SJCRH30 (cell line): ENCODE measurements at places on chromosomes 16 and 17.

GRCh38 chr17:45311760-45312476 is 4.9 kb downstream of the MAP3K14 start:
- DNase-seq: no peak

GRCh38 chr17:59668816-59669215 is 38.4 kb downstream of the PTRH2 start:
- no peak for DNase-seq

GRCh38 chr17:30550512-30551273 is 73.5 kb downstream of the GOSR1 start:
- DNase-seq: peak; percentile 31

- DNase-seq: no peak
Measured at GRCh38 chr16:11391576-11391975, 46.3 kb downstream of the RMI2 start.

DNA sequence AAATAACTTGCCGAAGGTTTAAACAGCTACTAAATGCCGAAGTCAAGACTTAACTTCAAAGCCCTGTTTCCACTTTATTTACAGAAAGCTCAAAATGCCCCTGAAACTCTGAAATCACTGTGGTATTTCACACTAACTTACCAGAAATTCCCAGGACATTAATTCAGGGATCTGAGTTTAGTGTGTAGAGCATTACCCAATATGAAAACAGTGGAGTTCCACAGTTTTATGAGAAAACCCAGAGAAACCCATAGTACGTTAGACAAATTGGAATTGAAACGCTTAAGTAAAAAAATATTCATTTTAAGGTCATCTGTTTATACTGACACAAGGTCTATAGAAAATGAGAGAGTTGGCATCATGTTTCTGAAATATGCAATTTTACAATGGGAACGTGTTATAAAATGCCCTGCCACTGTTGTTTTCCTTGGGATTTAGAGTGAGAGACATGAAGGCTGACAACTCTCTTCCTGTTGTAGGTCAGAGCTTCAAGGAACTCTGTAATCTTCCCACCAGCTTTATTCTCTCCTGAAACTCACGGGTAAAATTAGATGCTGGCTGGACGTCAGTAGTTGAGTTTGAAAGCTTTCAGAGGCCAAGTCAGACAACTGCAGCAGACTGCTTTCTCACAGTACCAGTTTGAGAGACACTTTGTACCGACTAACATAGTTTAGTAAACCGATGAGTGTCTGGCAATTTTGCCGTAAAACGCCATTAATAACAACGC is 139.4 kb upstream of the TBX2 start:
- peak; percentile 39 for DNase-seq

DNA sequence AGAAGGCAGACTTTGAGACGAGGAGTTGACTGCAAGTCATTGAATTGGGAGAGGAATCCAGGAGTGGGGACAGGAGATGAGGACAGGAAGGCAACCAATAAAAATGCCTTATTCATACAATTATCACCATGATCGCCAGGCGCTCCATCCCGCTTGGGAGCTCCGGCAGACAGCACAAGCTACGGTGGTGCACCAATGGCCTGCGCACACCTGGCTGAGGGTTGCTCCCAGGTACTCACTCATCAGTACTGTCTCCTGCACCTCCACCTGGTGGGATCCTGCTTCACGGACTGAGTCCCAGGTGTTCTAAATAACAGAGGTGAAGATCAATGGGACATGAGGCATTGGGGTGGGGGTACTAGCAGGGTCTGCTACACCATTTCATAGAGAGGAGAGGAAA is 160.0 kb upstream of the TNRC6C start:
- no peak for DNase-seq

GRCh38 chr16:49725651-49726050 is 130.3 kb downstream of the ZNF423 start:
- no peak for DNase-seq

DNA sequence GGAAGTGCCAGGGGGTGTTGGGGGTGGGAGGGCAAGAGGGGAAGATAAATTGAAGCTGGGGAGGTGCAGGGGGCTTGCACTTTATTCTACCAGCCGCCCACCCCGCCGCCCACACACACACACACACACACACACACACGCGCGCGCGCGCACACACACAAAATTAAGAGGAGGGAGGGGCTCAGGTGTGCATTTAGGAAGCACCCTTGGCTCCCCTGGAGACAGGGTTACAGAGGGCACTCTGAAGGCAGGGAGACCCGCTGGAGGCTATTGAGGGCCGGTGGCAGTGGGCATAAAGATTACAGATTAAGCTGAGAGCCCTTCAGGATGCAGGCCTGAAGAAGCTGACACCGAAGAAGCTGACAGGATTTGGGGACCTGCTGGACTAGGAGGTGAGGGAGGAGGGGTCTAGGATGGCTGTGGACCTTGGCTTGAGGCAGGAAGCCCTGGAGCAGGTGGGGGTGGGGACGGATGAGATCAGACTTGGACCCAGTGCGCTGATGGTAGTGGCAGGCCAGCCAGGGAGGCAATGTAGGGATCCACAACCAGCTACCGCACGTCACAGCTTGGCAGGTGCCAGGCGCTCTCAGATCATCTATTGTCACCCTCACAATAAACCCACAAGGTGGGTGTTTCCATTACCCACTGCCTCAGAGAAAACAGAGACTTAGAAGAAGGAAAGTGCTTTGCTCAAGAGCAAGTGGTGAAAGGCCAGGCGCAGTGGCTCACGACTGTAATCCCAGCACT is 772 bp upstream of the SAMD14 start:
- DNase-seq: no peak

GRCh38 chr16:24525970-24526559 is 13.3 kb upstream of the RBBP6 start:
- no peak for DNase-seq

DNA sequence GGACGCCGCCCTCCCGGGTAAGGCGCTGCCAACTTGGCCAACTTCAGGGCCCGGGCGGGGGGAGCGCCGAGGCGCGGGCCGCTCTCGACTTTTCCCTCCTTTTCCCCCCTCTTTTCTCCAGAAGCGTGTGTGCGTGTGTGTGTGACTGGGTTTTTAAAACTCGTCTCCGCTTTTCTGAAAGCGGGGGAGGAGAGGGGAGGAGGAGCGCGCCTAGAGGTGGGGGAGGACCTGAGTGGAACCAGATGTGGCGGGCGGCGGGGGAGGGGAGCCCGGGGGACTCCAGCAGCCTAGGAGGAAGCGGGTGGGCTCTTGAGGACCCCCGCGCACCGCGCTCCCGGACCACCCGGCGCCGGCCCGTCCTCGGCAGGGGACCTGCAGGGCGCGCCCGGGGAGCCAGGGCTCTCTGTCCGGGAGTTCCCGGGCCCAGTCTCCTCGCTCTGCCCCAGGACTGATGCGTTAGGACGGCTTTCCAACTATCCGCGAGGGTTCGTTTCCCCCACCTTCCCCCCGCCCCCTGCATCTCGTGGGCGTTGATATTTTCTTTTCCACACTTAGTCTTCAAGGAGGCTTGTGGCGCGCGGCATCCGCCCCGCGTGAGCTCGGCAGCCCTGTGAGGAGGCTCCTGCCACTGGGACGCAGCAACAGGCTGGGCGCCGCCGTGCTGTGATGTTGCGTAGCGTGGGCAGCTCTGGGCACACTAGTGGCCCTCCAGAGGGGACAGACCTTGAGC is 599 bp downstream of the MRC2 start:
- peak; percentile 36 for DNase-seq

DNA sequence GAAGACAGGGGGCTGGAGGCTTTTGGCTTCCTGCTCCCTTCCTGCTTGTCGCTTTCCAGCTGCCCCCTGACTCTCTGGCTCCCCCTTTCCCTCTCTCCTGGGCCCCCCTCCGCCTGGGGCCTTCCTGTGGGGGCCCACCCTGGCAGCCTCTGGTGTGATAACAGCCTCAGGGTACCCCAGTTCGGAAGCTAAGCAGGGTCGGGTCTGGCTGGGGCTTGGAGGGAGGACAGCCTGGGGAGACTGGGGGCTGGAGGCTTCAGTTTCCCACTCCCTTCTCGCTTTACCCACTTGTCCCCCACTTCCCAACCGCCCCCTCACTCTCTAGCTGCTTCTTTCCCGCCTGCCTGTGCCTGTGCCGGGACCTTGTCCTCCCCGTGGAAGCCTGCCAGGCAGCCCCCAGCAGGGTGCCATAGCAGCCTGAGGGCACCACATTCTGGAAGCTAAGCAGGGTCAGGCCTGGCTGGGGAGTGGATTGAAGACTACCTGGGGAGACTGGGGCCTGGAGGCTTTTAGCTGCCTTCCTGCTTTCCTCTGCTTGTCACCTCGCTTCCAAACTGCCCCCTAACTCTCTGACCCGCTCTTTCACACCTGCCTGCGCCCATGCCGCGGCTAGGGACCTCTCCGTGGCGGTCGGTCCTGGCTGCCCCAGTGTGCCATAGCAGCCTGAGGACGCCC is 2275.5 kb downstream of the TP53TG3F start:
- no peak for DNase-seq

GRCh38 chr17:32870027-32870670 is 6.8 kb downstream of the MYO1D start:
- no peak for DNase-seq

DNA sequence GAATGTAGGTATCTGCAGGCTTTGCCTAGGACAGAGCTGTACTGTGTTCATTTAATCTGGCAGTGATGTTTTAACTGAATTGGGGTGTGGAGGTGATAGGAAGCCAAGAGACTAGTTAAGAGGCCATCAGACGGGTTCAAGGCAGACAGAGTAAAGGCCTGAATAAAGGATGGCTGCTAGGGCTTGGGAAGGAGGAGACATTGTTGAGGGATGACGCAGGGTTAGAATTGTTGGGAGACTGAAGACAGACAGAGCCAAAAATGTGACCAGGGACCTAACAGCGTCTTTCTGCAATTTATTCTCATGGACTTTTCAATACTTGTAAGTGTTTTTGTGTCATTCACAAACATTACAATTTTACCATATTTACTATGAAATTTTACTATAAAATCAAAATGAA is 48.6 kb upstream of the MYH10 start:
- DNase-seq: no peak

DNA sequence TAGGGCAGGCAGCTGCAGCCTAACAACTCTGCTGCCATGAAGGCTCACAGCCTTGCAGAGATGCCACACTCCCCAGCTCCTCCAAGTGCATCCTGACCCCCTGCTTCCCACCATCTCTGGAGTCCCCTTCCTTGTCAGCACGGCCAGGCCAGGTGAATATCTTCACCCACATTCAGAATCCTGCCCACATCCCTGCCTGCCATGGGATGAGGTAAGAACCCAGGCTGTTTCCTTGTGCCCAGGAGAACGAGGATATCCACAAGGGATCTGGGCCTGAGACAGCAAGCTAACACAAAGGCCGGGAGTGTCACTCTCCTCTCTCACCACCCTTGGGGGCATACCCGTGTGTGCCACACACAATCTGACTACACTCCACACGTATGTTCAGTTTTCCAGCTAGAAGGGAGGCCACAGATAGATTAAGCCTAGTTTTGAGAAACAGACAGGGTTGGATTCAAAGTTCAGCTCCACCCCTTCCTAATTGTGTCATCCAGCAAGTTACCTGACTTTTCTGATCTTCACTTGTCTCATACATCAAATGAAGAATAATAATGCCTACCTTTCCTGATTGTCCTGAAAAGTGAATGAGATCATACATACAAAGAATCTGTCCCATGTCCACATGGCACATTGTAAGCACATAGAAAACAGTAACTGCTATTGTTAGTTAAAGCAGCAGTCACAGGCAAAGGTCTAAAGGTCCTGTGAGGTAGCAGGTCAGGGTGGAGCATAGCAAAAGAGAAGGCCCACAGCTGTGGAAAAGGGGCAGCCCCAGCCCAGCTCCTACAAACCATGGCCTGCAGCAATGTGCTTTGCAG is 17.4 kb upstream of the SUPT4H1 start:
- DNase-seq: no peak

DNA sequence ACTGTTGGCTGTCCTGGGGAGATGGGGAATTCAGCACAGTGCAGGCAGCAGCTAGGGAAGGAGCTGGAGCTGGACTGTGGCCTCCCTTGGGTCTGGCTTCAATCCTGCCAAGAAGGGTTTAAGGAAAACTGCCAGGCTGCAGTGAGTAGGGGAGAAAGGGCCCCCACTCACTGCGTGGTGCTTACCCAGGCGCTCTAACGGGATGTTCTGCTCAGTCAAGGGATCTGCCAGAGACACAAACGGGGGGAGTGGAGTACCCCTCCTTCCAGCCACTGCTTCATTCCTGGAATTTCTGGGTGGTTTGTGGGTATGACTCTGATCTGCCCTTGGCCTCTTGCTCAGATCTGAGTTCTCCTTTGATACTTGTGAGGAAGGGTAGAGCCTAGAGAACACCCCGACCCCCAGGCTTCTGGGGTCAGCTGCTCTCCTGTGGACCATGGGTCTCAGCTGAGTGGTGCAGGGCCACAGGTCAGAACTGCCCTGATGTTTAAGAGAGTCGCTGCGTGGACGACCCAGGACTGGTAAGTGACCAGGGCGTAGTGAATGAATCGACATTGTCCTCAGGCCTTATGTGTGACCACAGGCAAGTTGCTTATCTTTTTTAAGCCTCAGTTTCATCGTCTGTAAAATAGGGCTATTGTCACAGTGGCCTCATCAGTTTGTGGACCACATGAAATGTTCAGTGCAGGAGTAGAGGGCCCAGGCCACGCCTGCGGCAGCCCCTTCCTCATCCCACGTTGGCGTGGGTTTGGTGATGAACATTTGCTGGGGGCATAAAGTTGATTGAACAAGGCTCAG is 9.6 kb downstream of the CRISPLD2 start:
- peak; percentile 13 for DNase-seq

GRCh38 chr17:64772845-64773299 is 110.8 kb upstream of the SMURF2 start:
- DNase-seq: no peak

DNA sequence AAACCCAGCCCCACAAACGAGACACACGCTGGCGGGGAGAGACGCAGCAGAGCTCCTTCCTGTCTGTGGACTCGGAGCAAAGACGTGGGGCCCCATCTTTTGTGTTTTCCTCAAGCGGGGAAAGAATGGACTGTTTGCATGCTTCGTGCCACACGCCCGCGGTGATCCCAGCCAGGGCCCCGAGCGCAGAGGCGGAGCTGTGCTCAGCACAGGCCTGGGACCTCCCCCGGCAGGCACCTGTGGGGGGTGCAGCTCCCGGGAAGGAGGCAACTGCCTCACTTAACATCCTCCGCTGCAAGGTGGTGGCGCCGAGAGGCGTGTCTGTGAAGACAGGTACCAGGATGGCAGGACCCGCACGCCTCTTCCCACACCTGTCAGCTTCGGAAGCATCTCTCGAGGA is 19.1 kb downstream of the TRARG1 start:
- no peak for DNase-seq

DNA sequence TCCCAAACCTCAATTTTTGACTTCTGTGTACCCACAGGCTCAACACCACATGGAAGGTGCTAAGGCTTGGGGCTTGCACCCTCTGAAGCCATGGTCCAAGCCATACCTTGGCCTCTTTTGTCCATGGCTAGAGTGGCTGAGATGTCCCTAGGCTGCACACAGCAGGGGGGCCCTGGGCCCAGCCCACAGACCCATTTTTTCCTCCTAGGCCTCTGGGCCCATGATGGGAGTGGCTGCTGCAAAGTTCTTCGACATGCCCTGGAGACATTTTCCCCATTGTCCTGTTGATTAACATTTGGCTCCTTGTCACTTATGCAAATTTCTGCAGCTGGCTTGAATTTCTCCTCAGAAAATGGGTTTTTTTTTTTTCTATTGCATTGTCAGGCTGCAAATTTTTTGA is 47.0 kb downstream of the TBC1D26 start:
- no peak for DNase-seq

- DNase-seq: peak; percentile 23
Measured at GRCh38 chr17:62189377-62189776, 124.3 kb upstream of the MED13 start.

GRCh38 chr16:67399218-67399733 is 6.0 kb upstream of the TPPP3 start:
- no peak for DNase-seq
